Thyroid gland (tissue), 4 donors: ENCODE measurements at places on chromosomes 2 and 18. TPM values are rescaled to one million over a fixed set of nuclear protein-coding genes. Genes with fewer than 3 reads are reported as not detected.
A peak's percentile ranks its signal among the peaks of the same experiment; 100 is the strongest.

The IL37 gene
- not detected for total RNA-seq

The POTEI gene
- 0.11 TPM for total RNA-seq

The PXDN gene
- total RNA-seq = 6.9 TPM

The MYO3B gene
- total RNA-seq = 6.0 TPM

The KCNG2 gene
- total RNA-seq = not detected

The CYP27A1 gene
- 9.0 TPM for total RNA-seq

The PMAIP1 gene
- 1.1 TPM for total RNA-seq

GRCh38 chr2:60523963-60524362 is 29.5 kb downstream of the BCL11A start:
- no peaks in the 10 kb centered on the region for H3K4me1 ChIP-seq
- H3K27me3 ChIP-seq = no peaks in the 10 kb centered on the region
- no peak overlapping the region for H3K27ac ChIP-seq
- DNase-seq = no peak
- H3K36me3 ChIP-seq = no peaks in the 10 kb centered on the region

GRCh38 chr2:217666338-217666737 is 336.5 kb downstream of the TNS1 start:
- H3K27ac ChIP-seq = peak overlapping the region; percentile 55
- DNase-seq = no peak
- no peak overlapping the region for H3K4me3 ChIP-seq
- peaks cover 16% of the 10 kb centered on the region for H3K4me1 ChIP-seq
- H3K36me3 ChIP-seq = no peaks in the 10 kb centered on the region
- no peaks in the 10 kb centered on the region for H3K27me3 ChIP-seq

DNA sequence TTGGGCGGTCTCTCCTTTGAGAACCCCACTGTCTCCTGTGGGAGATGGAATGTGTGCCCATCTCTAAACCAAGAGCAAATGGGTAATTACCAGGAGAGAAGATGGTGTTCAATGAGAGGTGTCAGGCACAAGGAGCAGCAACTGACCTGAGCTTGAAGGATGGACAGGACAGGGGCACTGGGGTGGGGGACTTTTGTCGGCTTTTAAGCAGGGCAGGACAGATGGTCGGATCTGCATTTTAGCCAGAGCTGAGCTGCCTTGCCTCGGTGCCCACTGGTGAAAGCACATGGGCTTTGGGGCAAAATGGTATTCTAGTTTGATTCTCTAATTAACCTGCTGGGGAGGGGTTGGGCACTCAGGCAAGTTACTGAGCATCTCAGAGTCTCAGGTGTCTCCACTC is 98.0 kb downstream of the INHBB start:
- H3K4me3 ChIP-seq = no peak overlapping the region
- DNase-seq = no peak
- H3K27me3 ChIP-seq = no peaks in the 10 kb centered on the region
- H3K36me3 ChIP-seq = no peaks in the 10 kb centered on the region
- H3K4me1 ChIP-seq = peaks cover 13% of the 10 kb centered on the region

- H3K27me3 ChIP-seq = no peaks in the 10 kb centered on the region
- H3K4me1 ChIP-seq = peaks cover 42% of the 10 kb centered on the region
- H3K4me3 ChIP-seq = peak overlapping the region; percentile 16
- peak; percentile 91 for DNase-seq
- H3K27ac ChIP-seq = peak overlapping the region; percentile 80
Observed at GRCh38 chr2:64730551-64731262, 77.0 kb upstream of the SERTAD2 start.

GRCh38 chr18:37412829-37413228 is 152.8 kb downstream of the CELF4 start:
- no peaks in the 10 kb centered on the region for H3K4me1 ChIP-seq
- H3K27ac ChIP-seq = no peak overlapping the region
- no peaks in the 10 kb centered on the region for H3K36me3 ChIP-seq

- H3K36me3 ChIP-seq = no peaks in the 10 kb centered on the region
- no peaks in the 10 kb centered on the region for H3K4me1 ChIP-seq
- no peak overlapping the region for H3K4me3 ChIP-seq
- H3K27me3 ChIP-seq = no peaks in the 10 kb centered on the region
Observed at GRCh38 chr2:146908776-146909175, 936.1 kb upstream of the ACVR2A start.

GRCh38 chr2:231161252-231161839 is 36.5 kb upstream of the HTR2B start:
- H3K27ac ChIP-seq = peak overlapping the region; percentile 30
- no peak overlapping the region for H3K4me3 ChIP-seq
- no peaks in the 10 kb centered on the region for H3K27me3 ChIP-seq
- no peak for DNase-seq
